ENCODE measurements at places on chromosomes 6 and 20.

GRCh38 chr6:161141173-161141572, 132.7 kb downstream of the AGPAT4 start:
- DNase-seq: no peak

DNA sequence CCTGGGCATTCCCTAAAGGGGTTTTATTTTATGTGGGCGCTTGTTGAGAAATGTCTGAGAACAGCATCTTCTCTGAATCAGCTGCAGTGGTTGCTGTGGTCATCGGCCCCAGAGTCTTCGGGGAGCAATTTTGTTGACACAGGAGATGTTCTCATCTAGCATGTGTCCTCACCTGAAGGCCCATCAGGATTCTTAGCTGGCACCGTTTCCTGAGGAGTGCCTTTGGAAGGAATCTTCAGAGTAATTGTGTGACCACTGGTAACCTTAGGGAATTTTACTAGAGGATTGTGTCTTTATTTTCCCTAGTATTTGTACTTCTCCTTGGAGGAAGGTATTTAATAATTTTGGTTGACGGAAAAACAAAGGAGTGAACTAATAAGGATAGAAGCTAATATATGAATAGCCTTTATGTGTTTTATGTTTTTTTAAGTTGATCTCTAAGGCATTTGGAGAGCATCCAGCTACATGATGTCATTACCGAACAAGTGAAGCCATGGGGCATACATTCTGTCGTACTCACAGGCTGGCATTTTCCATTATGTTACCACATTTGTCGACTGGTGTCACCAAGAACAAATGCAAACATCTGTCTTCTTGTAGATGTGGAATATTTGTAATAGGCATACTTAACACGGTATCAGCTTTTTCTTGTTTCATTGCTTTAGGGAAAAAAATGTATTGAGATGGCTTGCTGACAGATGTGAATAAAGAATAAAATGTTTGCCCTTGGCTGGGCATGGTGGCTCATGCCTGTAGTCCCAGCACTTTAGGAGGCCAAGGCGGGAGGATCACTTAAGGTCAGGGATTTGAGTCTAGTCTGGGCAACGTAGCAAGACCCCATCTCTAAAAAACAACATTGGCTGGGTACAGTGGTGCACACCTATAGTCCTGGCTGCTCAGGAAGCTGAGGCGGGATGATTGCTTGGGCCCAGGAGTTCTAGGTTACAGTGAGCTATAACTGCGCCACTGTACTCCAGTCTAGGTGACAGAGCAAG, 41.9 kb downstream of the TULP4 start:
- peak; percentile 6 for DNase-seq

GRCh38 chr6:117078624-117079023, 186.7 kb upstream of the VGLL2 start:
- DNase-seq: no peak

DNA sequence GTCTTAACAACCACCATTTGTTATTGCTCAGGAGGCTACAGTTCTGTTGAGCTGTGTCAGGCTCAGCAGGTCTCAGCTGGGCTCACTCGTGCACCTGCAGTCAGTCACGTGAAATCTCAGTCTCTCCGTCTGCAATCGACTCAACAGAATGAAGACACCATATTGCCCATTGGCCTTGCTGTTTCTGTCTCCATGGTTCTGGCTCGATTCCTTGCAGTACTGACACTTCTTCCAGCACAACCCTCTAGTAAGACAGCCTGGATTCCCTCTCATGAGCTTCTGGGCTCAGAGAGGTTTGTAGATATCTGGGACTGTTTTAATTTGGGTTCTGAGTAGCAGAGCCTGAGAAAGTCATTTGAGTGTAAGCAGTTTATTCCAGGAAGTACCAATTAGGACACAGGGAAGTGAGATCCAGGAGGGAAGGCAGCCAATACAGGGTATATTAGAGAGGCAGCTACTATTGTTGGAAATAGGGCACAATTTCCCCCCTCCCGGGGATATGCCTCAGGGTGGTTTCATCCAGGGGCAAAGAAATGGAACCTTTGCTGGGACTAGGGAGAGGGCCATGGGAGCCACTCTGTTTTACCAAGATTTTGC, 87.4 kb upstream of the RALGAPA2 start:
- DNase-seq: no peak

- no peak for DNase-seq
Measured at GRCh38 chr20:10077081-10077471, 42.3 kb downstream of the ANKEF1 start.

- DNase-seq: no peak
Measured at GRCh38 chr6:36436466-36436865, 6.2 kb downstream of the PXT1 start.
